ENCODE measurements at places on chromosomes 3 and 15.

GRCh38 chr3:187698499-187699399 is 3.6 kb downstream of the RTP2 start:
- DNase-seq, result no peak

DNA sequence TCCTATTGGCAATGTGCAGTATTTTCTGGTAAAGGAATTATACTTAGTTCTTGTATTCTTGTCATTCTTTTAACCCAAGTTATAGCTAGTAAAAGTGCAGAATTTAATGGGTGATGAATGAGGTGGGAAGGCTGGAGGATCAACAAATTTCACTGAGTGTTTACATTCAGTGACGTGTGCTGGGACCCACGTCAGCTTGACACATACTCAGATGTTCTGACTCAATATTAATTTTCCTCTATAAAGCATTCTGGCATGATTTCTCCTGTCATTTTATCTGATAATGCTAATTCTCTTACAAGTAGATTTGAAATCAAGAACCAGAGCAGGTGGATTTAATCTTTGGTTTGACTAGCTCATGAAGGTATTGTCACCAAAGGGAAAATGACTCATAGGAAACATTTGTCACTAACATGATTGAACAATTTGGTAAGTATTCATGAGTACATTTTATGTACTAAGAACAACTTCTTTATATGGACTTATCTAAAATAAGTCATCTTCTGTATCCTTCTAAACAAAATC is 71.0 kb upstream of the SYNPR start:
- DNase-seq, result no peak

- DNase-seq, result no peak
These were observed 37.3 kb upstream of the IGF1R start for GRCh38 chr15:98610991-98611390.

GRCh38 chr3:94024385-94024784 is 4.0 kb downstream of the STX19 start:
- DNase-seq, result no peak

- DNase-seq, result no peak
These were observed 14.7 kb upstream of the HHATL start for GRCh38 chr3:42717306-42717705.

DNA sequence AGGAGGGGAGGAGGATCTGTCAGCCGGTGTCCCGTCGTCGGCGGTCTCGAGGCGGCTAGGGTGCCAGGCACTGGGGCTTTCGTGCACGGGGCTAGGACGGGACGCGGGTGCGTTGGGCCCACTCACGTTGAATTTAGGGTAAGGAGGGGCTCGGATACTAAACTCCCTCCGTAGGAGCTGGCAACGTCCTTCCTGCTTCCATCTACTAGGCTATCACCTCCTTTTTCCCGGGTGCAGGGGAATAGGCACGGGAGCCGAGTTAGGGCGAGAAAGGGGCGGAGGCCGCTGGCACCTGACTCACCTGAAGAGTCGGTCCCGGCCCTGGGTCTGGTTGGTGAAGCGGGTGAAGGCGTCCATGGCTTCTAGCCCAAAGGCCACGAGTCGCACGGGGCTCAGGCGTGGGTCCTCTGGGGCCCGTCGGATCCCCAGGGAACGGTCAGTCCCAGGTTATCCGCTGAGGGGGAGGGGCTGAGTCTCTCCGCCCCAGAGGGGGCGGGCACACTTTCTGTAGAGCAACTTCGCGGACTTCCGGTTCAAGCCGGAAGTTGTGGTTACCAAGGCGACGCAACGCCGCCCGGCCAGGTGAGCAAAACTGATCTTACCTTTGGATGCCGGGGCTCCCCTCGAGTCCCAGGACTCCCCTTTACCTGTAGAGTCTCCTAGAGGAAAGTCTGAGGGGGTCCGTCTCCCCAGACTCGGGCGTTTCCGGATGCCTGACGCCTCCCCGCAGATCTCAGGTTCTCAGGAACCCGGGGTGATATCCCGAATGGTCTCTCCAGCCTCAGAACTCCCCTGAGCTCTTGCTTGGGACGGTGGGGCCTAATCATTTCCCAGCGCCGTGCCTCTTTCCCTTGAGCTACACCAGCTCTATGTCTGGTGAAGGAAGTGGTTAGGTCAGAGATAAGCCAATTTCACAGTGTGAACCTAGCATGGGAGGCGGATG is at the start of the genes PEX11A and WDR93:
Gene PEX11A, minus strand, starts transcription at position 479 of the 943 bp plus-strand sequence. Its CDS starts 122 bp downstream, at position 357.
Gene WDR93, plus strand, starts transcription at position 536 of the 943 bp plus-strand sequence. CDS start 10,936 bp downstream, outside the sequence.
- peak; percentile 95 for DNase-seq

GRCh38 chr3:171026597-171027293 is at the start of gene SLC2A2:
TSS of gene SLC2A2 (minus strand) at chr3:171026720. CDS start at chr3:171026670, 50 bp downstream.
- DNase-seq, result no peak

DNA sequence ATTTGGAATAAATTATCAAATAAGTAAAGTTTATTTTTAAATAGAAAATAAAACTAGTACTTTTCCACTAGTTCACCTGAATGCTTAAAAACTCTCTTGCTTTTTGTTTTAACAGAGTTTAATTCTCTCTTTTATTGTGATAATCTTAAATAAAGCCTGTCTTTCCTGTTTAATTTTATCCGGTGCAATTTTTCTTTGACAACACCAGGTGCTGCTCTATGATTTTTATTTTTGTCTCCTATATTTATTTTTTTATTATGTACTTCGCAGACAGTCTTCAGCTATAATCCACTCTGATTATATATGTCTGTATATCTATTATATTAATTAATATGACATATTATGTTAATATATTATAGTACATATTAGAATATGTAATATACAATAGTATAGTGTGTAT is 1293.0 kb upstream of the EPHA6 start:
- no peak for DNase-seq

- peak; percentile 74 for DNase-seq
These were observed 744.7 kb downstream of the EPHA3 start for GRCh38 chr3:89851974-89852621.

DNA sequence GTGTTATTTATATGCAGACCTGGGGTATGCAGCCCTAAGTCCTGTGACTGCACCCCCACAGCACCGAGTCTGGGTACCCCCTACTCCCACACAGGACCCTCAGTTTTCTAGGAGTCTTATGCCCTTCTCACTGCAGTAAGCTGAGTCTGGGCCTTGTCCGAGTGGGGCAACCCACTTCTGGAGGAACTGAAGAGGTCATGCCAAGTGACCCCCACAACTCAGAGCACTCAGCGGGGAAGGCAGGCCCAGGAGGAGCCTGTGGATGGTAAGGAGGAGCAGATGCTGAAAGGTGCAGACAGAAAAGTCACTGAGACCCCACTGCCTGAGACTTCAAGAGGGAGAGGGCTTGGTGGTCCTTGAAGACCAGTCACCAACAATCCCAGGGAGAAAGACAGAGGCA is 56.1 kb upstream of the FGD5 start:
- DNase-seq, result no peak

DNA sequence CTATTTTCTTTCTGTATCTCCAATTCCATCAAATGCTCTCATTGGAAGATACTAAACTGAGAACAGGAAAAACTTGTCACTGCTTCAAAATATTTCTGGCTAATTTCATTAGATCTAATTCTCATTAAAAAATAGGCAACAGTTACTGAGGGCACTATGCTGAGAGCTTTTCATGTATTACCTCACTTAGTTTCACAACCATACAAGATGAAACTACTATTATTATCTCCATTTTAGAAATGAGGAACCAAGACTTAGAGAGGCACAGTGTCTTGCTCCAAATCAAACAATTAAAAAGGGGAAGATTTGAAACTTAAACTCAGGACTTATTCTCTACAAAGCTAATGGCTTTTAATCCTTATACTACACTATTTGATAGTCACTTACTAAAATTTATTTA is 7.2 kb upstream of the OTOL1 start:
- no peak for DNase-seq

DNA sequence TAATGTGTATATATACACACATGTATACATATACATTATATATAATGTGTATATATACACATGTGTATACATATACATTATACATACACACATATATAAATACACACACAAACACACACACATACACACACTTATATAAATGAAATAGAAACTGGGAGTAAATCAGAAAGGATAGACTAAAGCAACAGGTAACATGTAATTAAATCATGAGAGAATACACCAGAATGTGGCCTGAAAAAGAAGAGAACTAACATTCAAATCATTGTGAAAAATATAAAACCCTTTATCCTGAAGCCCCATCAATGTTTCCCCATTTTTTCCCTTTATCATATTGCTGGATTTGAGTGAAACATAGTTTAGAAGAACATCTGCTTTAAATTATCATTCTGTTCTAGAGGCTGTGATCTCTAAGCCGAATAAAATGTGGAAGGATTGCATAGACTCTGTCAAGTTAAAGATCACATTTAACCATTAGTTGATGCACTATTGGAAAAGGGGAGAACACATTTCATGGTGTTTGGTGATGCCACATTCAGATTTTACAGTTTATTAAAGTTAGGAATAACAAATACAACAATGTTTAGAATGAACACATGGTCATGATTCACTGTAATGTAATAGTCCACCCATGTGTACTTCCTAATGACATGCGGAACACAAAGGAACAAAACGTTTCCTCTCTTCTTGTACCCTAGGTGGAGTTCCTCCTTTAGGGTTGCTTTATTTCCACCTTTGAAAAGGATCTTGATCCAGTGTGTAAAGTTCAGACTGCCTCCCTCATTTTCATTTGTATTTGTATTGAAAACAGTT is 12.5 kb upstream of the THRB start:
- no peak for DNase-seq

DNA sequence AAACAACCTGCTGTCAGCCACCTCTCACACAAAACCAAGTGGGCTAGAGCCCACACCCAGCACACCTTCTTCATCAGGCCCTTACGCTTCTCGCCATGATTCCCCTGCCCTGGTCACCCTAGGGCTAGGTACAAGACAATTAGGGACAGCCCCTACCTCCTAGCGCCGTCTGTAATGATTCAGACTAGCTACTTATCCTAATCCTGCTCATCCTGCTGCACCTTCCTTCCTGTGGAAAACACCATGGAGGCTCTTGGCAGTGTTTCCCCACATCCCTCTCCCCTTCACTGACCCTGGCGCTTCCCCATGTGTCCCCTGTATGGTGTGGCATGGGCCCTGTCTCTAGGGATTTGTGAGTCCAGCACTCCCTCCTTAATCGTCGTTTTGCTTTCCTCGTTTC is 39.6 kb upstream of the ICE2 start:
- no peak for DNase-seq

DNA sequence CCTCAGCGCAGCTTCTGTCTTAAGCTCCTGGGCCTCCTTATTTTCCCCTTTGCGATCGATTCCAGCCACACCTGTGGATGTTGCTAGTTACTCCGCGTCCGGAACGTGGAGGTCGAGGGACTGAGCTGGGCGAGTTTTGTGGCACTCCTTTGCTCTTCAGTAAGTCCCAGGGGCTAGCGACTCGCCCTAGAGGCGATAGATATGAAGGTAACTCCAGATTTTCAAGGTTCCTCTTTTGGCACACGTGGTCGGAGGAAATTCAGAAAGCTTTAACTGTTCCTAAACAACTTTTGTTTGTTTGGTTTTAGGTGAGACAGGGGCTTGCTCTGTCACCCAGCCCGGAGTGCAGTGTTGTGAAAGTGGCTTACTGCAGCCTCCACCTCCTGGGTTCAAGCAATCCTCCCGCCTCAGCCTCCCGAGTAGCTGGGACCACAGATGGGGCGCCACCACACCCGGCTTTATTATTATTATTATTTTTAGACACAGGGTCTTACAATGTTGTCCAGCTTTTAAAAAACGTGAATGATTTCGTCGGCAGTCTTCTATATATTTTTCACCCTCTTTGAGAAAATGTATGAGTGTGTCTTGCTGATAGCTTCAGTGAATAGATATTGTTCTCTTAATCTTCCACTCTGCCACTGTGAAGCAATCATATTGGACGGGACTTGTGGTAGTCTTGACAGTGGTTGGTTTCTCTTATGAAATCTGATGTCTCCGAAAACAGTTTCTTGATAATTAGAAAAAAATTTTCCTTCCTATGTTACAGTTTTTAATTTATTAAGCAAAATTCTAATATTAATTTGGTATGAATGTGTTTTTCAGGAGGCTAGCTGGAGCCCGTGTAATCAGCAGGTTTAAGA is 785 bp downstream of the MFSD1 start:
- peak; percentile 28 for DNase-seq

GRCh38 chr3:180700941-180701340 is 21.7 kb upstream of the CCDC39 start:
- no peak for DNase-seq

- no peak for DNase-seq
These were observed 45.8 kb downstream of the CEP152 start for GRCh38 chr15:48765022-48765421.

- no peak for DNase-seq
These were observed 14.2 kb upstream of the SEMA3B start for GRCh38 chr3:50254577-50255250.

DNA sequence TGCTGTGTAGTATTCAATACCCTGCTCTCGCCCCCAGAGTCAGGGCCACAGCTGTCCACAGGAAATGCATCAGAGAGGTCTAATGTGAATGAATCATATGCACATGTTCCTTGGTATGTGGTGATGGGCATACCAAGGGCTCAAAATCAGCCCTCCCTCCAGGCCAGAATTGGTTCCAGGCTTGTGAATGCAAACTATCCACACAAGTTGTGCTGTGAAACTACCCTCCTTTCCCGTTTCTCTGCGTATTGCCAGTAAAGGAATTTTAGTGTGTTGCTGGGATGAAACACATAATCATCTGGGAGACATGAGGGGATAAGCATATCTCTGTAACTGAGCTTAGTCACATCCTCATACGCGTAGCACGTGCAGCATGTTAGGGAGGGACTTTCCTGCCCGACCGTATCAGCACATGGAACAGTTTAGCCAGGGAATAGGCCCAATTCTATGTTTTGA is 9.2 kb upstream of the MME start:
- no peak for DNase-seq

- no peak for DNase-seq
These were observed 19.4 kb downstream of the GNB5 start for GRCh38 chr15:52171807-52172206.

GRCh38 chr3:171407759-171408158 is 52.4 kb downstream of the TNIK start:
- no peak for DNase-seq

DNA sequence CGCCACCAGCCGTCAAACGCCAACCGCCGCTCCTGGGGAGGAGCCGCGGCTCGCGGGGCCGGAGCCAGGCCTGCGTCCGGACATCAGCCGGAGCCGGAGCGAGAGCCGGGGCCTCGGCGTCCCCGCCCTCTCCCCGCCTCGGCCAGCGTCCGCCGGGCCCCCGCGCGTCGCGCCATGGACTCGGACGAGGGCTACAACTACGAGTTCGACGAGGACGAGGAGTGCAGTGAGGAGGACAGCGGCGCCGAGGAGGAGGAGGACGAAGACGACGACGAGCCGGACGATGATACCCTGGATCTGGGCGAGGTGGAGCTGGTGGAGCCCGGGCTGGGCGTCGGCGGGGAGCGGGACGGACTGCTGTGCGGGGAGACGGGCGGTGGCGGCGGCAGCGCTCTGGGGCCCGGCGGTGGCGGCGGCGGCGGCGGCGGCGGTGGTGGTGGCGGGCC is 359 bp downstream of the ARIH1 start:
- DNase-seq, result peak; percentile 14

DNA sequence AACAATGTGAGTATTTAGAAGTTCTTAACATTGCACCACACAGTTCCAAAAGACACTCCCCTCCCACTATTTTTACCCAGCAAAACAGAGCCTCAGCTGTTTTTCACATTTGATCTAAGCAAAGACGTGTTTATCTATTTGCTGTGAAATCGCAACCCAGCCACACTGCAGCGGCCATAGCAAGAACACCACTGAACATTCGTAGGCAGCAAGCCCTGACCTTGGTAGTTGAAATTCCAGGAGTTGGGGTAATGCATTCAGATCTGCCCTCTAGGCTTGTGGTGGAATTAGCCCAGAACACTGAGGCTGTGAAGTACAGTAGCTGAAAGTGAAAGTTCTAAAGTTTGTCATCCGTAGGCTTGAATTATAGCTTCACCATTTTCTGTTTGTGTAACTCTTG is 17.1 kb upstream of the SLC24A5 start:
- no peak for DNase-seq

Measured in HEK293T (cell line).